ENCODE measurements at places on chromosomes 2 and 18.

- DNase-seq, result no peak
These were observed 33.7 kb downstream of the SOX11 start for GRCh38 chr2:5725794-5726463.

GRCh38 chr2:138919120-138919747 is 139.0 kb upstream of the NXPH2 start:
- no peak for DNase-seq

GRCh38 chr2:141515931-141516330 is 614.9 kb downstream of the LRP1B start:
- no peak for DNase-seq

- DNase-seq, result no peak
These were observed 479.9 kb upstream of the NXPH2 start for GRCh38 chr2:139260052-139260430.

- no peak for DNase-seq
These were observed 136.0 kb upstream of the GLI2 start for GRCh38 chr2:120599656-120600055.

DNA sequence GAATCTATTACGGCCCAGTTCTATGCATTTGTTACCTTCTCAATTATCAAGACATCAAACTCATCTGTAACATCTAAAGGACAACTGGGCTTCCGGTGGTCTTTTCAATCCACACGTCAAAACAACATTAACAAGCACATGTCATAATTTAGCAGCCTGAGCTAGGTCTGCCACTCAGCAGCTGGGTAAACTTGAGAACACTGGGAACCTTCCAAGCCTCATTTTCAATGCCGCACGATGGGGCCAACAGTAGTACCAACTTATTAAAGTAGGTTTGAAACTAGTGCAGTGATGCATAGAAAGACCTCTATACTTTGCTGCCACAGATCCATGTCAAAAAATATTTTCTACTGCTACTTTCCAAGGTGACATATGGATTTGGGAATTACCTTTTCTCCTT is 60.4 kb downstream of the COL4A4 start:
- DNase-seq, result no peak

GRCh38 chr2:186592137-186592875 is 2.5 kb downstream of the ITGAV start:
- DNase-seq, result no peak

DNA sequence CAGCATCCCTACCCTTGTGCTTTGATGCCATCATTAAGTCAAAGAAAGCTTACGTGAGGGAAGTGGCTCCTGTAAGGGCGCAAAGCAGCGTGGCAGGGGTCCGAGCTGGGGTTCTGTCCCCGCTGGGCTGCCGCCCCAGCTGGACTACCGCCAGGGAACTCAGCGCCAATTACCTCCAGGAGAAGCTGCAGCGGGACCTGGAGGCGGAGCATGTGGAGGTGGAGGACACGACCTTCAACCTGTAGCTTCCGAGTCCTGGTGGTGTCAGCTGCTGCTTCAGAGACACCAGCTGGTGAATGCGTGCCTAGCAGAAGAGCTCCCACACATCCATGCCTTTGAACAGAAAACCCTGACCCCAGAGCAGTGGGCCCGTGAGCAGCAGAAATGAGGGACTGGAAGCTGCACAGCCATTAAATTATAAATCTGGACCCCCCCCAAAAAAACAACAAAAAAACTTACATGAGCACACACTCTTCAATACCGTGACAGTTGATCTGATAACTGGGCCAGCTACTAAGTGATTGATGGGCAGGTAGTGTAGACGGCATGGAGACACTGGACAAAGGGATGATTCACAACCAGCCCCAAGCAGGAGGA is 20.1 kb upstream of the YES1 start:
- no peak for DNase-seq
